GM04504 (cell line): ENCODE measurements at places on chromosomes 2 and 18.

GRCh38 chr2:63743170-63743981 lies 98.3 kb upstream of the UGP2 start:
- no peak for DNase-seq

DNA sequence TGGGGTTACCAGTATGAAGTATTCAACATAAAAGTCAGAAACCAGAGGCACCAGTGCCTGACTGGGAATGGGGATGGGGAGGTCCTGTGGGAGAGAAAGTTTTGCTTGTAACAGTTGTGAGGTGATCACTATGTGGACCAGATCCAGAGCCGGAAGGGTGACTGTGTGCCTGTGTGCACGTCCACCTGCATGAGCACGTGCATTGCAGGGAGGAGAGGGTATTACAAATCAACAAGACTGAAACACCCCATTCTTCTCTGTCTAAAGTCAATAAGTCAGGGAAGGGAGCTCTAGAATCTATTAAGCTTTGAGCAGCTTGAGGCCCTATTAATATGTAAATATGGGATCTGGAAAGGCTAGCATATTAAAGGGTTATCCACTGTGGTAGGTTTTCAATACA lies 241.0 kb upstream of the ACVR2A start:
- no peak for DNase-seq

- DNase-seq: no peak
Measured at GRCh38 chr2:233029321-233029720, 3.2 kb upstream of the NEU2 start.

GRCh38 chr2:222025881-222026271 lies 272.9 kb downstream of the PAX3 start:
- no peak for DNase-seq

- DNase-seq: no peak
Measured at GRCh38 chr2:206432193-206433082, 10.9 kb upstream of the ADAM23 start.

GRCh38 chr2:226439337-226439736 lies 360.3 kb downstream of the IRS1 start:
- no peak for DNase-seq

DNA sequence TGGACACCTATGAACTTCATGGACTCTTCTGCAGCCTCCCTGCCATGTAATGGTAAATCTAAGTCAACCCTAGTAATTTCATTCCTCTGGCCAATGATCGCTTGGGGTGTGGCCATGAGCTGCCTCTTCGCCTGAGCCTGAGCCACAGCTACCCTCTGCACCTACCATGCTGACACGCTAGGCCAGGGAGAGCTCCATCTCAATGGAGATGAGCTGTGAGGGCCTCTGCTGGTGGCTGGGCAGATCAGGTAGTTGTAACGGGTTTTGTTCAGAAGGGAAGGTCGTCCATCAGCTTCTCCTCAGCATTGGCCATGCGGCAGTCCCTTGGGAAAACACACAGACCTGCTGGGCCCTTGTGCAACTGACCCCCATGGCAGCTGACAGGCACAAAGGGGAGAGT lies 24.4 kb downstream of the MPHOSPH10 start:
- DNase-seq: no peak

DNA sequence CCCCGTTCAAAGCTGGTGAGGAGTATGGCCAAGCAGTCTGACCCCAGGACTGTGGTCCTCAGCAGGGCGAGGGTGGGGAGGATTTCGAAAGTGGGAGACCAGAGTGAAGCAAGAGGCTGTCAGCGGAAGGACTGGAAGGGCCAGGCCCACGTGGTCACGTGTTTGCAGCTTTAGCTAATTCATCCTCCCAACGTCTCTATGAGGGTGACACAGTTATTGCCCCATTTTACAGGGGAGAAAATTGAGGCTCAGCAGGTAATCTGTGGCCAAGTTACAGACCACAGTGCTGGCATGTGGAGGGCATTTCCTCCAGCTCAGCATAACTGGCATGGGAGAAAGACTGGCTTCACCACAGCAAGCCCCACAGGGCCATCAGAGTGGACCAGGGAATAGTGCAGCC lies 45.4 kb upstream of the LTBP1 start:
- DNase-seq: no peak

- no peak for DNase-seq
Measured at GRCh38 chr18:80147037-80147417, 38.0 kb downstream of the ADNP2 start.

DNA sequence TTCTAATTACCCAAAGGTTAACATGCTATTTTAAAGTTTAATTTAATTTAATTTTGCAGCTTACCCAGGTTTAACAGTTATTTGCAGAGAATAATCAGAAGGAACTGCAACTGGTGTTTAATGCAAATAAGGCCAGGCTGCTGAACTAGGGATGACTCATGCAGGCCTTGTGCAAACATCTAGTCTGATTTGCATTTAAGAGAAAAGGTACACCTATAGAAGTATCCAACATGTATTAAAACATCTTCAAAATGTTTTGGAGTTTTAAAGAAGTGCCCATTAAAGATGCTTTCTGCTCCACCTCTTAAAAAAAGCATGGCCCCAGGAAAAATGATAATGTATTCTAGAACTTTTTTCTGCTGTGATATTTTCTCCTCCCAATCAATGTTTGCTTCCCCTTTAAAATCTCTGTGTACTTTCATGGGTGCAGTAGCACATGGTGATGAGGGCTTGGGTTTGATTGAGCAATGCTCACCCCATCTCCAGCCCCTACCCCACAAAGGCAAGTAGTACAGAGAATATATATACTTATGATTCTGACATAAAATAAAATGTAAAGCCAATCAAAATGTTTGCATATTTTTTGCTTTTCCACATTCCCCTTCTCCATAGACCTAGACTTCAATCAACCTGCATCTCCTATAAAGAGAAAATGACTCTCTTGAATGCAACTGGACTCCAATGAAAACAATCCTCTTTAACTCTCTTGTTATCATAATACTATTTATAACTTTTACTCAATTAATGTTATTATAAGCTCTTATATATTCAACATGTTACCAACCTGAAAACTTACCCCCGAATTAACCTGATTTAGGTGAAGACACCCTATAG lies 54.1 kb downstream of the ATP8B1 start:
- DNase-seq: no peak

GRCh38 chr18:25457601-25458000 lies 105.6 kb upstream of the ZNF521 start:
- peak; percentile 29 for DNase-seq

- DNase-seq: no peak
Measured at GRCh38 chr2:182625814-182626213, 90.2 kb upstream of the DNAJC10 start.

GRCh38 chr2:143431316-143431715 lies 302.1 kb downstream of the ARHGAP15 start:
- no peak for DNase-seq

DNA sequence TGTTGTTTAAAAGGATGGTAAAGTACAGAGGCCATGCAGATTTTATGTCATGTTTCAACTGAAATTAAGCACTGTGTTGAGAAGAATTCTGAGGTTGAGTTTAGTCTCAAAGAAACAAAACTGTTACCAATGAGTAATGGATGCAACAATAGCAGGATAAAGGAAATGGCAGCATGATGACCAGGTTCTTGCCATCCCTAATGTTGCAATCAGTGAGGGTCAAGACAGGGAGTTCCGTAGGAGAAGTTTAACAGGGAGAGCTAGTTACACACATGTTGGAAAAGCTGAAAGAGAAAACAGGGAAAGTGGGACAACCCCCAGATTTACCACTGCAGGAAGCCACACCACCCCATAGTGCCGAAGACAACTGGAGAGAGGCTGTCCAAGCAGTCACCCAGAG lies 343.8 kb upstream of the EPHA4 start:
- no peak for DNase-seq

GRCh38 chr2:236879416-236879963 lies 206.2 kb upstream of the COPS8 start:
- no peak for DNase-seq

GRCh38 chr2:240468303-240469238 lies 33.1 kb downstream of the GPC1 start:
- DNase-seq: no peak

DNA sequence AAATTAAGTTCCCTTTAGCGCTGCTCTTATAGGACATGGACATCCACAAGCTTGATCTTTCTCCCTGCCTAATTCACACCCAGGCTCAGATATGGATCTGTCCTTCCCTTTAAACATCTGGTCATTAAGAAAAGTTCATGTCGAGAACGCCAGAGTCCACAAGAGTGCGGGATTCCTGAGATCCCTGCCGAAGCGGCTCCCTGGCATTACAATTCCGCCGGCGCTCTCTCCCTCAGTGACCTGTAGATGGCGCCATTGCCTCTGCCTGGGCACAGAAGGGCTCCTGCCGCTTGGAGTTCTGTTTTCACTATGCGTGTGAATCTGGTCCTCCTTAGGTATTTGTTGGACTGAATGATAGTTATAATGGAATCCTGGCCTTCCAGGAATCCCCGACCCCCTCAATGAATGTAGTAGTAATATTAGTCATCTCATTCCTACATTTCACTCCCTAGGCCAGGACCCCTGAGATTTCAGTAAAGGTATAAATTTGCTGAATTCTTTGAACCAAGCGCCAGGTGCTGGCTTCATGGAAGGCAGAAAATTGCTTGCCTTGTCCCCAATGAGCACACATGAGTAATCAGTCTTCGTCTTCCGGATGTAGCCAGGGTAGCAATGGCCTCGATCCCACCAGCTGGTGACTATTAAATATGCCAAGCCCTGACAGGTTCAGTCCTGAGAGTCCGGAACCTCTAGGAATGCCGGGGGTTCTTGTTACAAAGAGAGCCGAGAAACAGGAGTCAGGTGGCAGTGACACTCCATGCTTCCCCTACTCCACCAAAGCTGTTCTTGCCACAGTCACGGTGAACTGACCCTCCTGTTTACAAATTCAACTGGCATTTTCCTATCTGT lies 26.4 kb upstream of the CD207 start:
- peak; percentile 50 for DNase-seq

DNA sequence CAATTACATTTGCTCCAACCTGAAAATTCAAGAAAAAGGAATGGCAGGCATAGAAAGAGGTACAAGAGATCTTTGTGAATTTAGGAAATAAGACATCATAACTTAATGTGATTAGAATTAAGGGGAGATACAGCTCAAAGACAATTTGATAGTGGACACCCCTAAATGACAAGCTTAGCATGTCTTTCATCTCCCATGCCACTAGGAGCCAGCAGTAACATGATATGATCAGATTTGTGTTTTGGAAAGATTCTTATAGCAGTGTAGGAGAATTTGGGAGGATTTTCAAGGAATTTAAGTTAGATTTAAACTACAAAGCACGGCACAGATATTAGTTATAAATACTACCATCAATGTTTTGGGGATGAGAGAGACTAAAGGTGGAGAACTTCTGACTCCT lies 340.8 kb downstream of the RDH14 start:
- DNase-seq: no peak

- DNase-seq: no peak
Measured at GRCh38 chr18:35918564-35918963, 53.9 kb upstream of the RMP24 start.

GRCh38 chr2:64604155-64604554 lies 49.6 kb downstream of the SERTAD2 start:
- no peak for DNase-seq

DNA sequence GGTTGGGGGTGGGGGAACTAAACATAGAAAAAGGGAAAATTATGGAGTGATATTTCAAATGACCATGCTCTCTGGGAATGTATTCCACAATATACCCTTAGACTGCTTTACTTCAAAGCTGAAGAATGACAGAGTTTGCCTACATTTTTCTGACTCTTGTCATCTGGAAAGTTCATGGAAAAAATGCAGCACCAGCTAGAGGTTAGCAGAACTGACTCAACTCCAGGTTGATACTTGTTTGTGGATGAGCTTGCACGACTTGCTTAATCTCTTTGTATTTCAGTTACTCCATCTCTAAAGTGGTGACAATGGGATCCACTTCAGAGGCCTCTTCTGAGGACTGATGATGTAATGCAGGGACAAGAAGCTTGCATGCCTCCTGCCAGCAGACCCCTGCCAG lies 824.0 kb upstream of the ID2 start:
- DNase-seq: peak; percentile 44

- DNase-seq: no peak
Measured at GRCh38 chr2:64858541-64859311, 130.5 kb upstream of the SLC1A4 start.

GRCh38 chr2:98583816-98584618 lies 24.3 kb downstream of the COA5 start:
- DNase-seq: no peak

GRCh38 chr2:100884145-100884621 lies 64.2 kb downstream of the NPAS2 start:
- DNase-seq: no peak

GRCh38 chr2:191178806-191179514 lies 28.2 kb upstream of the STAT4 start:
- no peak for DNase-seq

- no peak for DNase-seq
Measured at GRCh38 chr2:96924775-96925747, 55.2 kb upstream of the SEMA4C start.

GRCh38 chr2:27903018-27903417 lies 12.5 kb downstream of the BABAM2 start:
- DNase-seq: no peak

DNA sequence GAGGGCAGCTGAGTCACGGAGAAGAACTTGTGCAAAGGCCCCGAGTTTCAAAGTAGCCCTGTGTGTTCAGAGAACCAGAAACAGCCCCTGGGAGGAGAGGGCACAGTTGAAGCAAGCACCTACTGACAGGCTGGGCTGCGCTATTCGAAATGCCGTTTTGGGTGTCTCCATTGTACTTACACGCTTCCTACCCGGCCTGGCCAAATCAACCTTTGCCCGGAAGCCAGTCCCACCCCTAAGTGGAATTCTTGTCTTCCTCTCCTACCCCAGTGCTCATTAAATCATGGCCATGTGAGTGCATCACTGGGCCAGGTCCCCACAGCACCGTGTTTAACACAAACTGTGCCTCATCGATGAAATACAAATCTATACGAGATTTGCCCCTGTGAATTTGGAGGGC lies 6.0 kb downstream of the DIPK1C start:
- no peak for DNase-seq

GRCh38 chr2:95001051-95001562 lies 24.4 kb upstream of the MAL start:
- DNase-seq: no peak

GRCh38 chr18:47168913-47169312 lies 7.3 kb downstream of the IER3IP1 start:
- no peak for DNase-seq

- no peak for DNase-seq
Measured at GRCh38 chr2:136141510-136142149, 23.7 kb upstream of the CXCR4 start.

DNA sequence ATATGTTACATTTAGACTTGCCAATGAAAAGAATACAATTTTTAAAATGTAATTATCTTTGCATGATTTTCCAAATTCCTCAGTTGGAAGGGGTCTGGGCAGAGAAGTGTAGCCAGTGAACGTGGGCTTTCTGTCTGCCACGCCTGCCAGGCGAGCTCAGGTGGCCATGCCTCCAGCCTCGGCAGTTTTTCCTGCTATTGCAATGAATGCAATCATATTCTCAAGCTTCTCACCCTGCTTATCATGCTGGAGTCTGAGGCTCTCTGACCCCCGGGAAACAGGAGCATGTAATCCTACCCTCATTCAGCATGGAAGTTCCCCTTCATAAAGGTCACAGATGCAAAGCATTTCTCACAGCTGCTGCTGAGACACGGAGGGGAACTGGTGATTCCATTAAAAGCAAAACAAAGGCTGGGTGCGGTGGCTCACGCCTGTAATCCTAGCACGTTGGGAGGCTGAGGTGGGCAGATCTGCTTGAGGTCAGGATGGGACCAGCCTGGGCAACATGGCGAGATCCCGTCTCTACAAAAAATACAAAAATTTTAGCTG lies 154.8 kb downstream of the MBP start:
- DNase-seq: no peak
